GM18507 (cell line): ENCODE measurements at places on chromosomes 11 and 22.

DNA sequence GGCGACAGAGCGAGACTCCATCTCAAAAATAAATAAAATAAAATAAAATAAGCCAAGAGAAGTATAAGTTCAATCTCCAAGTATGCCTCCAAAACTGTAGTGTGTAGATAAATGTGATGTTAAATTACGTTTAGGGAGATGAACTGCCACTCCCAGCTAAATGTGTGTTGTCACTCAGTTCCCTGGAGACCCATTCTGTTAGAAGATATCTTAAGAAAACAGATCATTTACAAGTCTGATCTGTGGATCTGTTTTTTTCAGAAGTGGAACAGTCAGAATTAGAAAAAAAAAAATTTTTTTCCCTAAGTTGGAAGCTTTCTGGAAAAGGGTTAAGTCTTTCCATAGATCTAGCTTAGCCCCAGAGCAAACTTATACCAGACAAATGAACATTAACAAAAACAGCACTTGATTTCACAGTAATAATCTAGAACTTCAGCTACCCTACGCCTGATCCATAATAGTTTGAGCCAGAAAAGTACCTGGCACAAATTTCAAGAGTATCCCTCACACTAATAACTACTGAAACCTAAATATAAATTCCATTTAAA, 18.2 kb downstream of the CELF1 start:
- no peak for DNase-seq

DNA sequence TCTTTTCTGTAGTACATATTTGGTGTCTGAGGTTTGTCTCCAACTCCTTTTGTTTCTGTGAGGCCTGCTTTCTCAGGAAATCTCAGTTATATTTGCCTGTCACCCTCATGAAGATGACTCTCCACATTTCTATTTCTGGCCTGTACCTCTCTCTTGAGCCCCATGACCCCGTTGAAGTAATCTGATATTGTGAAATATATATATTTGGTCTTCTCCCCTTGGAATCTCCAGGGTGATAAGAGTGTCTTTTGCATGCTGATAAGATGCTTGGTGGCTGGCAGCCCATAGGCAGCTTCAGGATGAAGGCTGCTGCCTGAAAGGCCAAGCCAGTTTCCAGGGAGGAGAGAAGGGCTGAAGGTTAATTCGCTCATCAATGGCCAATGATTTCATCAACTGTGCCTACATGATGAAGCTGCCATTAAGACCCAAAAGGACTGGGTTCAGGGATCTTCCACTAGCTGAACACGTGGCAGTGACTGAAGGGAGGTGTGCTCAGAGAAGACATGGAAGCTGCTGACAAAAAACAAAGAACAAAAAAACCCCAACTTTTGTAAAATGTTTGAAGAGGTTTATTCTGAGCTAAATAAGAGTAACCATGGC, 67.4 kb downstream of the MICAL2 start:
- no peak for DNase-seq

GRCh38 chr22:41324821-41325528, 23.6 kb downstream of the ZC3H7B start:
- no peak for DNase-seq

DNA sequence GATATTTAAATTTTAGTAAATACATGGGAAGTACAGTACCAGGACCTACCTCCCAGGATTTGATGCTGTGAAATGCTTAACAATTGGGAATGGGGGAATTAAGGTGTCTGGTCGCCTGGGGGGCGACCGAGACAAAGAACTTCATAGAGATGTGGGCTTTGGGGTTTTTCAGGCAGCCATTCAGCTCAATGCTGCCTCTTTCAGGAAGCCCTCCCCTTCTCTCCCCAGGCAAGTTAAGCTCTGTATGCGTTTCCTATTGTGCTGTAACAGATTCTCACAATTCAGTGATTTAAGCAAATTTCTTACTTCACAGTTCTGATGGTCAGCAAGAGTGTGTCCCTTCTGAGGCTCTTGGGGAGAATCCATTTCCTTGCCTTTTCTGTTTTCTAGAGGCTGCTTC, 53.8 kb downstream of the KIAA1671 start:
- DNase-seq = no peak

GRCh38 chr22:46737976-46738646, at the start of gene CERK:
TSS of gene CERK (minus strand) at chr22:46738252. CDS start at chr22:46738148, 104 bp downstream.
- peak; percentile 54 for DNase-seq

DNA sequence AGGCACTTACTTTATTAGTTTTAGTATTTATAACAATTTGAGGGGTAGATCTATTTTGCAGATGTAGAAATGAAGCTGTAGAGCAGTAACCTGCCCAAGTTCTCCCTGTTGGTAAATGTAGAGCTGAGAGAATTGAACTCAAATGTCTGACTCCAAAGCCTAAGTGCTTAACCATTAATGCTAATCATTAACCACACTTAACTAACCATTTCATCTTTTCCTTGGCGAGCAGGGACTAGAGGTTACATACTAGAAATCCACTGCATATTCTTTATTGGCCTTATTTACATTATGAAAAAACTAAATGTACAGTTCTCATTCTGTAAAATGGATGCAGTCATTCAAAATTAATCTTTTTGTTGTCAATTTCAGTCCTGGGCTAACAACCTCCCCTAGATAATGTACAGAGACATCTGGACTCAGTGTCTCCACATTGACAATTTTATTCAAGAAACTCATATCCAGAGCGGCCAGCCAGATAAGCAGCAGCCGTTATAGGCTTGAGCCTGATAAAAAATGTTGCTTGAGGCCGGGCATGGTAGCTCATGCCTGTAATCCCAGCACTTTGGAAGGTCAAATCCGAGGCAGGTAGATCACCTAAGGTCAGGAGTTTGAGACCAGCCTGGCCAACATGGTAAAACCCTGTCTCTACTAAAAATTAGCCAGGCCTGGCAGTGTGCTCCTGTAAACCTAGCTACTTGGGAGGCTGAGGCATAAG, 76.7 kb upstream of the PICALM start:
- no peak for DNase-seq

- DNase-seq = peak; percentile 53
Observed at GRCh38 chr11:47111318-47111804, 65.3 kb downstream of the ARFGAP2 start.

- DNase-seq = no peak
Observed at GRCh38 chr11:4960877-4961276, 5.4 kb upstream of the OR51A2 start.

- DNase-seq = no peak
Observed at GRCh38 chr22:20254975-20255946, 12.9 kb downstream of the RTN4R start.

GRCh38 chr11:114762408-114762807, 84.1 kb downstream of the NXPE2 start:
- DNase-seq = no peak

- DNase-seq = no peak
Observed at GRCh38 chr11:3022300-3022967, 30.3 kb upstream of the NAP1L4 start.

GRCh38 chr11:130653838-130654636, 205.6 kb downstream of the ADAMTS15 start:
- DNase-seq = no peak

- no peak for DNase-seq
Observed at GRCh38 chr22:48218889-48219420, 1456.5 kb downstream of the TBC1D22A start.

- DNase-seq = no peak
Observed at GRCh38 chr11:2707736-2708135, 7.9 kb upstream of the KCNQ1OT1 start.

- no peak for DNase-seq
Observed at GRCh38 chr11:31237819-31238760, 131.4 kb downstream of the DCDC1 start.

GRCh38 chr11:29263971-29264682, 752.7 kb downstream of the KCNA4 start:
- no peak for DNase-seq

DNA sequence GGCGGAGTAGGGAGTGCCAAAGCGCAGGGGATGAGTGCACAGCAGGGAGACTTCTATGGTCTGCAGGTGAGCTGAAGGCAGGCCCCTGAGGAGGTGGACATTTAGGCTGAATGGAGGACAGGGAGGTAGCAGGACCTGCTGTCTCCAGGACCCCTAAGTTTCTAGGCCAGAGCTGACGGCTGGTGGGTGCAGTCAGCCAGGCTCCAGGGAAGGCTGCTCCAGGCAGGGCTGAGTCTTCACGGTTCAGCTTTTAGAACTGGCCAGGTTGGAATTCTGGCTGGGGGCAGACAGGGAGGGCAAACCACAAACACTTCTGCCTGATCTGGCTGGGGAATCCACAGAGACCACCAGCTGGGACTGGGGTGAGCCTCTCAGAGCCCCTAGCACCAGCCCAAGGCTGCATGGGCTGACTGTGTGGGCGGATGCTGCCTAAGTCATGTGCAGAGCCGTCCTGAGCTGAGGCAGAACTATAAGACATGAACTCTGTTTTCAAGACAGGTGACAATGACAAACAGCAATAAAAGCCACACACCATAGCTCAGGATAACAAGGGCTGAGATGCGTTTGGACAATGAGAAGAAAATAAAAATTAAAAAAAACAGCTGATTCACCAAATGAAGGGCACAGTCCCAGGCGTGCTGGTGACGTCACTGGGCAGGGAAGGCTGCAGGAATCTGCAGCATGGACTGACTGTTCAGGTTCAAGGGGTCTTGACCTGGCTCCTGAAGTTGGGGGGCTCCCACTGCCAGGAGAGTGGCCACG, 10.4 kb upstream of the MALAT1 start:
- no peak for DNase-seq

DNA sequence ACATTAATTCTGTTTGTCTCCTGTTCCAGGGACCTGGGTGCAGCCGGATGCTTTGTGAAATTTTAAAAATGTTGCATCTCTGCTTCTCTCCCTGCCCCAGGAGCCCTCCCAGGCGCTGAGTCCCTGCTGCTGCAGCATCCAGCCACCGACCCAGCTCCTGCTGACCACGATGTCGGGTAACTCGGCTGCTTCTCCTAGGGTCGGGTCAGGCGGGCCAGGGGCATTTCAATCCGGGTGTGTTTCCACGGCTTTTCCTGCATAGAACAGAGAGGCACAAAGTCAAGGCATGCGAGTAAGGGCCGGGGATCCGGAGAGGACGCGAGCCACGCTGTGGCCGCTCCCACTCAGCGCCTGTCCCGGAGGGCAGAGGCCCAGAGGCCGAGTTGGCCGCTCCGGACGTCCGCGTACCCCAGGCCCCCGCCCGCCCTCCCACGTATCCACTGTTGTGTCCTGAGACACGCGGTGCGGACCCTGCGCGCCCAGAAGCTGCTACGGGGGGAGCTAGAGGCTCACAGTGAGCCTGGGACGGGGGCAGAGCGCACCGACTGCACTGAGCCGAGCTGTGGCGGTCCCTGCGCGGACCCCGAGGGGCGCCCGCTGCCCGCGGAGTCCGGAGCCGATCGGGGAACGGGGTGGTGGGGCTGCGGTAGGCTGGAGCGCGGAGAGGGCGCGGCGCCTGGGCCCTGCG, at the start of gene POU2AF3:
Gene POU2AF3 (plus strand): TSS at position 134 of the 688 bp plus-strand sequence. CDS start 36 bp downstream, at position 170.
- no peak for DNase-seq

DNA sequence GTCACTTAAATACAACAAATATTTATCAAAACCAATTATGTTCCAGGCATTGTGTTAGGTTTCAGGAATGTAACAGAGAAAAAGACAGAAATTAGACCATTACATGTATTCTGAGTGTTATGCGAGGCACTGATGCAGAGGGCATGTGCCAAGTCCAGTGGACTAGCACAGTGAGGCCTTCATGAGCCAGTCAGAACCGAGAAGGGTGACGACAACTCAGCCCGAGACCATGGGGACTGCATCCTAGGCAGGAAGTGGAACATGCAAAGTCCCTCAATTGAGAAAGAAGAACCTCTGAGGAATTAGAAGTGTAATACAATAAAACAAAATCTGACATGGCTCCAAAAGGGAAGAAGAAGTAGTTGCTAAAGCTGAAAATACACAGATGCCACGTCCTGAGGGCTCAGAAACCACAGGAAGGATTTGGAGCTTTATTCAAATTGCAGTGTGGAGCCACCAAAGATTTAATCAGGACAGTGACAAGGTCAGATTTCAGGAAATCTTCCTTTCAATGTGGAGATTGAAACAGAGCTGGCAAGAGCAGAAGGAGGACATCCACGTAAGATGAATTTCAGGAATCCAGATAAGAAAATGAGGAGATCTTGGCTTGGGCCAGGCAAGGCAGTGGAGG, 529.6 kb downstream of the NTM start:
- no peak for DNase-seq

DNA sequence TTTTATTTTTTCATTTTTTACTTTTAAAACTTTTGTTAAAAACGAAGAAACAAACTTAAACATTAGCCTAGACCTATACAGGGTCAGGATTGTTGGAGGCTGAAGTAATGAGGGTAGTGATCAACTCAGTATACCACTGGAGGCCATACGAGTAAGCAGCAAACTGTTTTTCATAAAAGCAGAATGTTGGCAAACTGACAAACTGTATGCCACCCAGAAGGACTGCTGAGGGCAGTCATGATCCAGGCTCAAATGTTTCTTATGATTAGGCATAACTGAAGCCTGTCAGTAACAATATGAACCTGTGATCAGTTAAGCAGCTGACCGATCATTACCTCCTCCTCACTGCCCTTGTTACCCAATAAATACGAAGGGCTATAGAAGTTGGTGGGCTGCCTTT, 10.2 kb upstream of the SC5D start:
- no peak for DNase-seq

- DNase-seq = no peak
Observed at GRCh38 chr11:120256178-120256577, 16.2 kb downstream of the POU2F3 start.

- DNase-seq = no peak
Observed at GRCh38 chr11:111397034-111397433, 18.0 kb upstream of the POU2AF1 start.

- no peak for DNase-seq
Observed at GRCh38 chr11:14018441-14018840, 55.9 kb downstream of the SPON1 start.

DNA sequence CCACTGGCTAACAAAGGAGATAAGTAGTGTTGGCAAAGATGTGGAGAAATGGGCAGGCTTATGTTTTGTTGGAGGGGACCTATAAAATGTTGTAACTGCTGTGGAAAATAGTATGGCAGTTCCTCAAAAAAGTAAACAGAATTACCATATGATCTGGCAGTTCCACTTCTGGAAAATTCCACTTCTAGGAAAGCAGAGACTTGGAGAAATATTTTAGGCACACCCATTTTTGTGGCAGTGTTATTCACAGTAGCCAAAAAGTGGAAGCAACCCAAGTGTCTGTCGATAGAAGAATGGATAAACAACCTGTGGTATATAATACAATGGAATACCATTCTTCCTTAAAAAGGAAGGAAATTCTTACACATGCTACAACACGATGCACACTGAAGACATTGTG, 57.0 kb upstream of the ADORA2A start:
- no peak for DNase-seq
